ENCODE measurements at places on chromosomes 1 and 21. TPM values are rescaled to one million over a fixed set of nuclear protein-coding genes. Genes with fewer than 3 reads are reported as not detected.

- no peak for DNase-seq
Measured at GRCh38 chr1:30672661-30673060, 50.7 kb downstream of the MATN1 start.

DNA sequence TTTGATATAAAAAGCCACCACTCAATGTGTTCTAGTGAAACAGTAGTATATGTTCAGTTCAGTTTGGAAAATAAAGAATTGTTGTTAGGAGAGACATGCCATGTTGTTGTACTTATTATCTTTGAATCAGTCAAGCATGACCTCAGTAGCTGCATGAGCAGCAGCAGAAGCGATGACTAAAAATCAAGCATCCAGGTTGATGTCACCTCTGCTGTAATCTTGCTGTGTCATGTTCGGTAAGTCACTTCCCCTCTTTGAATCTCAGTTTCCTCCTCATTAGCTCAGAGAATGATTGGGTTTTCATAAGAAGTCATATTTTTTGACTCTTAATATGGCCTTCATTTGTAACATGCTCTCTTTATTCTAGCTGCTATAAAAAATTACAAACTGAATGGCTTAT is 428.4 kb upstream of the B3GALT2 start:
- DNase-seq = no peak

LGR6 gene
- total RNA-seq = 60.7 TPM

DNA sequence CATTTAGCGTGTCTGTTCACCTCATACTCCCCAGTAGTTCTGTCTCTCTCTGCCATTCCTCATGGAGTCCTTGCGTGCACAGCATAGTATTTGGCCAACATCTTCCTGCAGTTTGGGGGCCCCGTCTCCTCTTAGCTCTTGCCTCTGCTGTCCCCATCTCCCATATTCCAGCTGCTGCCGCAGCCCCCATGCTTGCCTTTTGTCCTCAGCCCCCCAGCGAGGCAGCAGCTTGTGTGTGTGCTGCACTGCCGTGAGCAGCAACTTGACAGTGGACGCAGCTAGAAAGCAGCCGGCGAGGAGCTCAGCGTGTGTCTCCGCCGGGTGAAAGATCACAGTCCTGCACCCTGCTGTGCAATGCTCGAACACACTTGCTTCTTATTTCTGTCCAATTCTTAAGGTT is 164.2 kb upstream of the COL6A1 start:
- DNase-seq = no peak

SZT2 gene
- 59.3 TPM for total RNA-seq

Measured in mucosa of gallbladder (tissue), 1 donor.